ENCODE measurements at places on chromosomes 4 and X.

- DNase-seq: no peak
These were observed 298.0 kb upstream of the TET2 start for GRCh38 chr4:104848597-104849225.

GRCh38 chrX:121921258-121921657 lies 873.8 kb downstream of the GLUD2 start:
- no peak for DNase-seq

DNA sequence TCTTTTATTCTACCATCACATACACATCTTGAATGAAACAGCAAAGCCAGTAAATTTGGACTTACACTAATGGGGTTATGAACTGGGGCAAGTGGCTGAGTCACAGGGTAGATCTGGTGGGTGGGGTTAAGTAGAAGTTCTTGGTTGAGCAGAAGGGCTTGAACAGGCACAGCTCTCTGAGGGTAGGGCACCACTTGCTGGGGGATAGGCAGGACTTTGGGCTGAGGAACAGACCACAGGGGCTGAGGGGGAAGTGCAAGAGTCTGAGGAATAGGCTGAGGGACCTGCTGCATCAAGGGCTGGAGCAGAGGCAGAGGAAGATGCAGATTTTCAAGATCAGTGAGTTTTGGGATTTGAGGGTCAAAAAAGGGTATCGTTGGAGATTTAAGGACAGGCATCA lies 8.3 kb downstream of the CSN2 start:
- no peak for DNase-seq

DNA sequence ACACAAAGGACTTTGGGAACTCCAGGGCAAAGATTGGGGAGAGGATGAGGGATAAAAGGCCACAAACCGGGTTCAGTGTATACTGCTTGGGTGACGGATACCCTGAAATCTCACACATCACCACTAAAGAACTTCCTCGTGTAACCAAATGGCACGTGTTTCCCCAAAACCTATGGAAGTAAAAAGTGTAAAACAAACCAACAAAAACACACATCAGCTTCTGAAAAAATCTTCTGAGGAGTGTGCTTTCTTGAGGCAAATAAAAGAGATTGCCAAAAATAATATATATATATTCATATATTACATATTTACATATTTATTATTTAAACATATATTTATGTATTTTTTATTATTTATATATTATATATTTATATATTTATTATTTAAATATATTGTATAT lies 3.9 kb downstream of the P2RY8 start:
- no peak for DNase-seq

GRCh38 chr4:177901786-177902185 lies 459.5 kb upstream of the AGA start:
- DNase-seq: no peak

DNA sequence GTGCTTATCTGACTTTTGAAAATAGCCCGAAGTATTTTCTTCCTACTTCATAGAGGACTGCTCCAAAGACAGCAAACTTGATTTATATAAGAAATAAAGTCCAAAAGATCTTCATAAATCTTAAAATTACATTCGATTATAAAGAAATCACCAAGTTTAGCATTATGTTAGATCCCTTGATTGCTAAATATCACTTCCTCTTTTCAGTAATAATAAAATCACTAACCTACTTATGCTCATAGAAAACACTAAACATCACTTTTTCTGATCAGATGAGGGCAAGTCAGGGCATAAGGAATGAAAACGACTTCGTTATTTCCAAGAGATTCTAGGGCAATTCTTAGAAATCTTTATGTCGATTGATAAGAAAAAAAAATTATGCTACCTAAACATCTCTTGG lies 32.0 kb downstream of the DYNLT3 start:
- no peak for DNase-seq

DNA sequence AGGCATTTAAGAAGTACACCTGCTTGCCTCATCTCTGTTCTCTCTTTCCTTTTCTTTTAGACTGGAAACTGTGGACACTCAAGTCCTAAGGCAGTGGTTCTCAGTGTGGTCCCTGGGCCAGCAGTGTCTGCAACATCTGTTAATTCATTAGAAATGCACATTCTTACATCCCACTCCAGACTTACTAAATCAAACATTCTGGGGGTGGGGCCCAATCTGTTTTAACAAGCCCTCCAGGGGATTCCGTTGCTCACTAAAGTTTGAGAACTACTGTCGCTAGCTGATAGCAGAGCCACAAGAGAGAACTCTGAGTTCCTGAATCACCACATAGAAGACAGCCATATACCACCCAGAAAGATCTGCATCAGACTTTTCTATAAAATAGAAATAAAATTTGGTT lies 430.6 kb downstream of the BCOR start:
- no peak for DNase-seq

- DNase-seq: no peak
These were observed 42.8 kb upstream of the KLHL34 start for GRCh38 chrX:21700967-21701366.

DNA sequence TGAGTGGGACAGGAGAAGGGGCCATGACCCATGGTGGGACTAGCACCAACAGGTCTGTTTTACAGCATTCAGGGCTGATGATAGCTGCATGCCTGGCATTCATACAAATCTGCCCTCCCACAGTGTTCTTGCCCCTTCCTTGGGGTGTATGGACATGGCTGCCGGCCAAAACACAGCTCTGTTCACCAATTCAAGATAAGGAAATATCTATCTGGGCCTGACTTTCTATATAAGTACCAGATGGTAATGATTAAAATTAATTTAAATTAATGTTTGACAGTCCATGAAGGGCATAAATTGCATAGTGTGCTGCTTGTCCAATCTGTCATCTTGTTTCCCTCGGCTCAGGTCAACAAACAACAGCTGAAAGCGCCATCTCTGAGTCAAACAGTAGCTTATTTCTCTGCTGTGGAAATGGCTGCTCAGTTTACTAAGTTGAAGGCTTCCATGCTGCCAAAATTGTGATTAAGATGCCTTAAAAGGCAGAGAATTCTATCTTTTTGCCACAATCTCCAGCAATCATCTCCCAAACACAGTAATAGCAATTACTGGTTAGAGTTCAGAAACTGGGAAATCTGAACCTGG lies 67.0 kb upstream of the TSPAN7 start:
- DNase-seq: no peak

DNA sequence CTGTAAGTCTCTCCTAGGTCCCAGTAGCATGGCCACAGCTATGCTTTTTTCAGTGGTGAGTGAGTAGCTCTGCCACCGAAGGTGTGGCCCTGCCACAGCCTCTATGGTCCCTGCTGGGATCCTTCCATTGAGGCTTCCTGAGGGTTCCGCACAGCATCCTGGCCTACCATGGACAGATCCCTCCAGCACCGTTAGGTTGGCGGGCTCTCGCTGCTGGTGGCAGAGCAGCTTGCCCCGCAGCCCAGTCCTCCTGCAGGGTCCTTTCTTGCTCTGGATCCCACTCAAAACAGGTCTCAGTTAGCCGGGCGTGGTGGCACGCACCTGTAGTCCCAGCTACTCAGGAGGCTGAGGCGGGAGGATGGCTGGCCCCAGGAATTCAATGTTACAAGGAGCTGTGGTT lies 2.4 kb upstream of the PDZD4 start:
- no peak for DNase-seq

DNA sequence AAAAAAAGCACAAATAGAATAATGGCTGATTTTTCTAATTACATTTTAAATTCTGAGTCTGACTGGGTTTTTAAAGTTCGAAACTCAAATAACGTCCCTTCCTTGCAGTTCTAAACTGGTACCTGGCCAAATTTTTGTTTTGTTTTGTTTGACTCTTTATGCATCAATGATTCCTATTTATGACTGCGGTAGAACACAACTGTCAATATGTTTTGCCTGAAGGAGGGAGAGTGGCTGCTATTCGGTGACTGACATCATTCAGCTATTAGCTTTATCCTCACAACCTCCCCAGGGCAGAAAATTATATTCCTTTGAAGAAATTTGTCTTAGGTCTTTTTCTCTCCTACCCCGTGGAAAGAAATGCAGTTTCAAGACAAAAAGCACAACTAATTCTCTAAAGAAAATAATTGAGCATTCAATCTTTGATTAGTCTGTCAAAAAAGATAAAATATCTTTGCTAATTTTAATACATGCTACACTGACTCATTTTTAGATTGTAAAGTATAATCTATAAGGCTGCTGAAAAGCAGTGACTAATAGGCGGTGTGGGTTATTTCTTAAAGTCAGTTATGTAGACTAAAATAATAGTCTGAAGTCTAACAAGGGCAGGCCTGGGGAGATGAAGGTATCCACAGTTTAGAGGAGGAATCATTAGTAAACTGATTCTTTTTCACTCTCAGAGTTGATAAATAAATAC lies 61.9 kb downstream of the TMEM150C start:
- DNase-seq: no peak

Measured in GM10248 (cell line).